ENCODE measurements at places on chromosomes 5 and 9.

- no peak for DNase-seq
Observed at GRCh38 chr9:111731928-111732327, 62.8 kb downstream of the SHOC1 start.

DNA sequence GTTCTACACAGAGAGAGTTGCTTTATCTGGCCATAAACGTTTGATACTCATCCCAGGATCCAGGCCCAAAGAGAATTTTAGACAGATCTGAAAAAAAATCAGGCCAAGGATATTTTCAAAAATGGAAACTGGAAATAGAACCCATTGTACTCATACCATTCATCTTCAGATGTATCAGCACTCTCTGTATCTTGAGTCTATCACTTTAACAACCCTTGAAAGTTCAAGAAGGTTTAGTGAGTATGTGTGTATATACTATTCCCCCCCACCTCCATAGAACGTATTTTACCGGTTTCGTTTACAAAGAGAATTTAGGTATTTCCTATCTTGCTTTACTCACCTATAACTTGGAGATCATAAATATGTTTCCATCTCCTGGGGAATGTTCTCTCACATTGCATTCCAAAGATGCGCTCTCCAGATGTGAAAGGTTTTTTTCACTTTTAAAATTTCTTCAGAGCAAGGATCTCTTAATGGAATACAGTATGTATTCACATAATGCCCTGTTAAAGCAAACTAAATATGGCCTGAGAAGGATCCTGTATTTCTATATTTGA, 105.5 kb upstream of the TUT7 start:
- no peak for DNase-seq

GRCh38 chr5:27062451-27062850, 24.1 kb upstream of the CDH9 start:
- DNase-seq: no peak

DNA sequence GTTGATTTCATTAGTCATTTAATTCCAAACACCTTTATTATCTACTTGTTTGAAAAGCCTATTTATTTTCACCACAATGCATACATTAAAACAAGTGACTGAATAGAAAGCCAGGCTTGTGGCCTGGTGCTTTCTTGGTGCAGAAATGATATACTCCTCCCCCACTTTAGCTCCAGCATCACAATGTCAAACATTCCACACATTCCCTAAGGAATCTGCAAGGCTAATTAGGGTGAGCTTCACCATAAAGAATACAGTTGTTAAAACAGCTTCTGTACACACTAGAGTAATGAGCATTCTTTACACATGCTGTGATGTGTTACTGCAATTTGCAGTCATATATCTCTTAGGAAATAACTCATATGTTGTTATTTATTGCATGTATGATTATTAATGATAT, 705.7 kb downstream of the CETN3 start:
- DNase-seq: no peak

DNA sequence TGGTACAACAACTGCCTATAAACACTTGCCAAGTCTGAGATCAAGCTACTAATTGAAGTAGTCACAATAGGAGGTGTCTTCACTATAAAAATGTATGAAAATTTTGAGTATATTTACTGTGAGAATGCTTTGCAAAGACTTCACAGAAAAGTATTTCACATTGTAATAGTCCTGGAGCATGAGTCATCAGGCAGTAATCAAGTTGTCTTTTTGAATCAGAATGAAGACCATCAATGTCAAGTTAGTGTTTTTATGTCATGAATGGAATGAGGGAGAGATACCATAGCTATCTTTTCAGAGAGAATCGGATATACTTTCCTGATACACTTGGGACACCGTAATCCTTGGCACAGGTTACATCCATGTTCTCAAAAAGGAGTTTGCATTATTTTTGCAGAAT, 466.9 kb upstream of the ARRDC3 start:
- DNase-seq: no peak

Measured in stimulated activated CD8-positive, alpha-beta memory T cell treated with anti-CD3 and anti-CD28 coated beads, Interleukin-15, amount 100 ng/mL, for 48 hours (primary cell).